Stimulated activated naive CD8-positive, alpha-beta T cell treated with anti-CD3 and anti-CD28 coated beads, Interleukin-15, Interleukin-2, amounts not matched to agents 100 U/mL and 50 U/mL, for 24 hours (primary cell): ENCODE measurements at places on chromosomes 6 and 20.
A peak's percentile ranks its signal among the peaks of the same experiment; 100 is the strongest.

GRCh38 chr6:42925248-42925857 lies 3.9 kb upstream of the CNPY3 start:
- no peak for DNase-seq

DNA sequence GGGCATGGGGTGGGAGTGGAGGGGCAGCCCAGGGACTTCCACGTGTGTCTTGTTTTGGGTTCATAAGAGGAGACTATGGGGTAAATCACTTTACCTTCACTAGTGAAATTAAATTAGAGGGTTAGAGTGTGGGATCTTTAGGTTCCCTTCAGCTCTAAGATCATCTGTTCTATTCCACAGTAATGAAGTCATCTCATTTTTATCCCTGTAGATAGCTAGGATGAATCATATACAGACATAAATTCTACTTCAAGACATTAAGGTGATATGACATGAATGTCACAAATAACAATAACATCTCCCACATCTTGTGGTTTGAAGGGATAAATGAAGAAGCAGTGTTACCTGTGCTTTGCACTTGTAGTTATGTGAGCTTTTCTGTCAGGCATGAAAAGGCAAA lies 83.8 kb downstream of the ELOVL4 start:
- no peak for DNase-seq

DNA sequence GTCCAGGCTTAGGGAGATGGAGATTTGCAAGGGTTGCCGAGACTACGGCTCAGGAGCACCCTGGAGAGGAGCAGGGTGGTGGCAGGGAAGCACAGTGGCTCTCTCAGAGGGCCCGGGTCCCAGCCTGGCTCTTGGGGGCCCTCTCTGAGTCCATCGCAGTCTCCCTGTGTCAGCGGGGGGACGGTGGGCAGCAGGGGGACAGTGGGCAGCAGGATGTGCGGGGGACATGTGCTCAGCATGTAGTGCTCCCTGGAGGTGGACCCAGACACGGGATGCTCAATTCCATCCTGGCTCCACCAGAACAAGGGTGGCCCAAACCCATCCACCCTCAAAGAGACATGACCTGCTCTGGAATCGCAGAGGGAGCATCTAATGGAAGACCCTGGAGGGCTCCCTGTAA lies 43.0 kb upstream of the ZBP1 start:
- no peak for DNase-seq

DNA sequence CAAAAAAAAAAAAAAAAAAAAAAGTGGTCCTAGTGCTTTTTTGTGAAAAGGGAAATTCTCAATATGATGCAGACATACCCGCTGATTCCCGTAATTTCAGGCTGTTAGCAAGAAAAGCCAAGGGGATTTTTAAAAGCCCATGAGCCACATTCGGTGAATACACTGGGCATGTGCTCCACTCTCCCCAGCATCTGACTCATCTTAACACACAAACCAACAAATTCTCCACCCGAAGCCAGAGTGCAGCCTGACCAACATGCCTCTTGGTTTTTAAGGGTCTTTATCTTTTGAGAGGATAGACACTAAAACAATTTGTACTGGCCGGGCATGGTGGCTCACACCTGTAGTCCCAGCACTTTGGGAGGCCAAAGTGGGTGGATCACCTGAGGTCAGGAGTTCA lies 45.5 kb upstream of the CD83 start:
- DNase-seq = peak; percentile 30

- no peak for DNase-seq
These were observed 552.2 kb downstream of the TFAP2A start for GRCh38 chr6:9862603-9863167.

DNA sequence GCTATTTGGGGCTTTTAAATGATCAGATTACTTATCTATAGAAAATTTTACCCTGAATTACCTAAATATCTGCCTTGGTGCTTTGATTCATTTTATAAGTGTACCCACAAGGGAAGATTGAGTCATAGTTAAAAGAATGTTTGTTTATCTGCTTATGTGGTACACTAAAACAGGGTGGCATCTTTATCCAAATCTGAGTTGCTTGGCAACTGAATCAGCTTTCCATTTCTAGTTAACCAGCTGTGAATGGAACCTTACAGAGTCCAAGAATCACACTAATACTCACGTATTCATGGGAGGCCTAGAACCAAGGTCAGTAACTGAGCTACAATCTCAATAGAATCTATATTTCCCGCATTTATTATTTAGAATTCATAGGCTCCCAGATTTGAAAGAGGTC lies 44.0 kb upstream of the CAP2 start:
- DNase-seq = no peak

DNA sequence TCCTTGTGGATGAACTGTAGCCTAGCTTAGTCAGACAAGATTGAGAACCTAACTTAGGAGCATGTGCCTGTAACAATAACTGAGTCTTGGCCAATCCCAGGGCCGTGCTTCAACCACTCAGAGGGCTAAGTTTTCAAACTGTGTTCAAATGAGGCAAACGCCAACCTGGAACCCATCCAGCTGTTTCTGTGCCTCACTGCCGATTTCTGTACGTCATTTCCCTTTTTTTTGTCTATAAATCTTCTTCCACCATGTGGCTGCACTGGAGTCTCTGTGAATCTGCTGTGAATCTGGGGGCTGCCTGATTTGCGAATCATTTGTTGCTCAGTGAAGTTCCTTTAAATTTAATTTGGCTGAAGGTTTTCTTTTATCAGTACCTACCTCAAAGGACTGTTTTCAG lies 115.0 kb upstream of the CHD6 start:
- no peak for DNase-seq

DNA sequence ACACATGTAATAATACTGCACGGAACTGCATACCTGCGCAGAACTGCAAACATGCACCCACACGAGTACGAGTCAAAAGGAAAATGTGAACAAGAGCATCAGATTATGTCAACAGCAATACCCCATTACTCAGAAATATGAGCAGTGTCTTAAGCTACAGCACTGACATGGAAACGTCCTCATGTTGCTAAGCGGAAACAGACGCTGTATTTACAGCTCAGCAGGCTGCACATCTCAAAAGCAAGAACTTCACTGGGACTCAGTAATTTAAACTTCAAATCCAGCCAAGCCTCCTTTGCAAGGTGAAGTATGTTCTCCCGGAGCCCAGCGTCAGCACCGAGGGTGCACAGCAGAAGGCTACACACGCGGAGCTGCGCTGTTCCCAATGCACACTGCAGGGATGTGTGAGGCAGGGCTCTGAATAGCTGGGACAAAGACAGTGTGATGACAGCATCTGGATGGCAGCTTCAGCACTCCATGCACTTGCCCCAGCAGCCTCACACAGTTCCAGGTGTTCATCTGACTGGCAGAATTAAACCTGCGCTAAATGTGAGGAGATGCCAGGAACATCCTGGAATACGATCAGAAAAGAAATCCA lies 202.8 kb downstream of the WDR27 start:
- no peak for DNase-seq
